Stimulated activated CD8-positive, alpha-beta memory T cell treated with anti-CD3 and anti-CD28 coated beads, Interleukin-2, amount 100 ng/mL, for 1 hour (primary cell): ENCODE measurements at places on chromosomes 5 and 9.

DNA sequence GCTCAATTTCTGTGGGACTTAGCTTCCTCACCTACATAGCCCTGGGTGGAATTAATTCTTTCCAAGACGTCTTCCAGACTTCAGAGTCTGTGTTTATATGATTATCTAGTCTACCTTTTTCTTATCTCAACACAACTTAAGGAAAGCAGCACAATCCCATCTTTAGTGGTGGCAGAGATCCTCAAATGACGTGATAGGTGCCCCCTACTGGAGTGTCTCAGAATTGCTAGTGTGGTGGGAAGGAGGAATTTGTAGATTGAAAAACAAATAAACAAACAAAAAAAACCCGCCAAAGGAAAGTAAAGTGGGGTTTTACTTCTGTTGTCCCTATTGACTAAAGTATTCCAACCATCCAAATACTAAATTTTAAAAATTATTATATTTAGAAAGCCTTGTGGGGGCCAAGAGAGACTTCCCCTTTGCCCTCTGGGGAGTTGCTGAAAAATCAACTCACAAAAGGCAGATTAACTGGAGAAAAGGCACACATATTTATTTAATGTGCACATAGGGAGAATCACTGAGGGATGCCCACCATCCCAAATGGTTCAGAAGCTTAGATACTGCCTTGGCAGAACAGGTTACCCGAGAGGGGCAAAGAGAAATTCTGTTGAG, 283.3 kb downstream of the TMEM167A start:
- DNase-seq, result no peak

DNA sequence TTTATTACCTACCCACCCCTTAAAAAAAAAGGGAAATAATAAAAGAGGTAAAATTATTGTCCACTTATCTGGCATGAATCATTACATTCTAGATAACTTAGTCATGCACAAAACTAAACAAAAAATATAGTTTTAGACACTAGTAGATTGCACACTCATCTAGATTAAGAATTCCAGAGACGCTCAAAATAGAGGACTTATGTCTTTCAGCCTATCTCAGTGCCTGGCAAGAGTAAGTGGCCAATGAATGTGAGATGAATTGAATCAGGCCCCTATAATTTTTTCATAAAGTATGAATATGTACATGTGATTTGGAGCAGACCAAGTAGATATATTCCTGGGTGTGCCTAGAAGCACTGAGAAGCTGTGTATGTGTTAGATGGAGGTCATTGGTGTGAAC, 2.0 kb upstream of the RXFP3 start:
- no peak for DNase-seq

DNA sequence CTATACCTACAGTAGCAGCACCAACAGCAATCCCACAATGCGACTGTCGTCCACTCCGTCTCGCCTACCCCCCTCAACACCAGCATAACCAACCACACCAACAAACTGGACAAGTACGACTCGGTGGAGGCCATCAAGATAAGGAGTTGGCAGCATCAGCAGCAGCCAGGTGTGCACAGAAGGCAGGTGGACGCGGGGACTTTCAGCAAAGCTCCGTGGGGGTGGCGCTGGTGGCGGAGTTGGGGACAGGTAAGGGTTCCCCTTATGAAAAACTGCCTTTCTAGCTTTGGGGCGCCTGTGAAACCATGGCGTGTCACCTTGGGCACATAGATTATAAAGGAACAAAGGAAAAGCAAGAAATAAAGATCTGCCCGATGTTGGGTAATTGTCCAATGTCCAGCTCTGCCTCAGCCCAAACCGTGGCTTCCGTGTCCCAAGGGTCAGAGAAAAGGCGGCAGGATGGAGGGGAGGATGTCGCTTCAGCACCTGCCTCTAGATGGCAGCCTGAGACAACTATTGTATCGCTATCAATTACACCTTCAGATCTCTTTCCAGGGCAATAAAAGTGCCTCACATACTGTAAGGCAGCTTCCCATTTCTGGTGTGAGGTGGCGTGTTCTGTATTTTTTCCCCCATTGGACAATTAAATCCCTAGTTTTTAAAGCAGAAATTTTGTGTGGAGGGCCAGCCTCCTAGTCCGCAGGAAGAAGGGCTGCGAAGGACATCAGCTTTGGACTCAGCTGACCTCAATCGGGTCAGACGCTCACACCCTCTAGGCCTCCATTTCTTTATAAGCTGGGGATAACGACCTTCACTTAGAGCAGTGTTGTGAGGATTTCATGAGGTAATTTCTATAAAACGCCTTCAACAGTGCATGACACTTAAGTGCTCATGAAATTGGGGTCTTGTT, 58.8 kb downstream of the MTRR start:
- DNase-seq, result no peak

GRCh38 chr5:100901821-100902341, 1.2 kb downstream of the ST8SIA4 start:
- peak; percentile 33 for DNase-seq

- no peak for DNase-seq
These were observed 41.5 kb upstream of the LARP1 start for GRCh38 chr5:154713615-154714125.

- DNase-seq, result no peak
These were observed 51.3 kb downstream of the RASEF start for GRCh38 chr9:83011611-83012010.

- no peak for DNase-seq
These were observed 35.6 kb downstream of the MEF2C start for GRCh38 chr5:88847420-88847819.

- DNase-seq, result no peak
These were observed 287.9 kb downstream of the SEC61B start for GRCh38 chr9:99509900-99510535.

DNA sequence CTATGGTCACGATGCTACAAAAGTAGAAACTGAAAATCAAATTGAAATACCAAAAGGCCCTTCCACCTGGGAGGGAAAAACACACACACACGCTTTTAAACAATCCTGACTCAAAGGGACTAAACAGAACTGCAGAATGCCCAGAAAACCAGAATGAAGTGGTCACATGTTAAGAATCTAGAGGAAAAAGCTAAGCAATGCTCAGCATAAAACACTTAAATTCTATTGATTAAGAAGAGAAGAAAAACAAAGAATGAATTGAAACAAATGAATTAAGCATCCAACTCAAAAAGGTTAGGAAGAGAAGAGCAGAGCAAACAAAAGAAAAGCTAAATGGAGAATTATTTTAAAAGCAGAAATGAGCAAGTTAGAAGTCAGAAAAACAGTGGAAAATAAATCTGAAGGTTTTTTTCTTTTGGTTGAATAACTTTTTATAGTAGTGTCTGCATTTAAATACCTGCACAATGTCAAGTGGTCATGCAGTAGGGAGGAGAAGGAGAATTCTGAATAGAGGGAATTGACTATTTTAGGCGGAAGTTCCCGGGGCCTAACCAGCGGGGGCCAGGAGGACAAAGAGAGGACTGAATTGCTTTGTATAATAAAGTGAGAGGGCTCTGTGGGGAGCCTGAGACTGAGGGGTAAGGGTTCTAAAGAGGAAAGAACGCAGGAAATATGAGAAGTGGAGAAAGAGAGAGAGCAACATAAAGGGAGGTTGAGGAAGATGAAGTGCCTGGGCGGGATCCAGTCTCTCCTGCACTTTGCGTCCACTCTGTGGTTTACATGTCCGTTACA, 146.8 kb downstream of the ATPSCKMT start:
- DNase-seq, result no peak

GRCh38 chr5:160087199-160087598, 32.1 kb downstream of the PWWP2A start:
- no peak for DNase-seq

DNA sequence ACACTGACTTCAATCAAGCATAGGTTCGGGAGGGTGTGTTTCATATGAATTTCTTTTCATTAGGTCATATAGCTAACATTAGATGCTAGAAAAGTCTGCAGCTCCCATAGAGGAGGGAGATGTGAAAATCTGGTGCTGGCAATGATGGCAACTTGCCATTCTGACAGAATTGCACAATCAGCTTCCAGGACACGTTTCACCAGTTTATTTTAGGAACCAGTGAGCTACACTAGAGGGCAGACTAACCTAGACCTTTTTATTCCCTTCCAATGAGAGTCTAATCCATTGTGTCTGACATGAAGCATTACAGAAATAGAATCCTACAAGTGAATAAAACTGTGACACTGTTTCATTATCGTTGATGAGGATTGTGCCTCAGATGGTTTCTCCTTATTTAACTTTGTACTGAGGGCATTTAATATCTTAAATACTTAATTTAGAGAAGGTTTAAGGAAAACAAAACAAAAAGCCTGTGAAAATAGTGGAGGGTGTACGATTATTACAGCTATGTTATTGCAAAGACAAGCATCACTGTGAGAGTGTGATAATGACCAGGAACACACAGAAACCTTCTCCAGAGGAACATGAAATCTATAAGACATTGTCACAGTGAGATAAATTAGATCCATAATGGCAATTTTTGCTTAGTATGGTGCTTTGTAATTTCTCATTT, 363.3 kb upstream of the RPS23 start:
- DNase-seq, result no peak

DNA sequence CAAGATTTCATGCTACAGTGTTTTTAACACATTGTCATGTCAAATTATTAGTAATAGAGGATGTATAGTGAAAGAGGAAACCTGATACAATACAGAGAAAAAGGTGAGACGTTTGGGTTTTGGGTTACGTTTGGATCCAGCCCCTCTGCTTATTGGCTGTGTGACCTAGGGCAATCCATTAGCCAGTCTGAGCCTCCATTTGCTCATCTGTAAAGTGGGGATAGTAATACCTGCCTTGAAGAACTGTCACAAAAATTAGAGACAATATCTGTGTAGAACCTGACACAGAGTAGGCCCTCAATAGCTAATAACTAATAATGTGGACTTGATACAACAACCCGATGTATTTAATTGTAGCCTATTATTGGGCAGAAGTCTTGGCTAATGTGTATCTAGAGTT, 4.3 kb upstream of the BOD1 start:
- no peak for DNase-seq

- no peak for DNase-seq
These were observed 12.1 kb downstream of the RHOBTB3 start for GRCh38 chr5:95743232-95743631.

DNA sequence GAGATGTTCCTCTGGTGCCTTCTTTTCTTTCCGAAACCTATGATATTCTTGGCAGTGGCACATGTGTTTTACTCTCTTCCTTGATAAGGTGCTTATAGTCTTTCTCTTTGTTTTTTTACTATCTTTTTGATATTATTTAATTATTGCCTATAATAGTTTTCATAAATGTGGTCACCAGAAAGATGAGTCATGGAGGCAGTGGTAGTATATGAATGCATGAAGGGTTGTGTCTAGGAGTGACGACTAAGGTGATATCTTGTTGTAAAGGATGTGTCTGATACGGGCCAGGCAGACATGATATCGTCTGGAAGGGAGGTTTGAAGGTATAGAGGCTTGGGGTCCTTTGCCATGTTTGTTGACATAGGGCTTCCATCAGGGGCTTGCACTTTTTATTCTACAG, 36.8 kb downstream of the SLC44A1 start:
- DNase-seq, result no peak

DNA sequence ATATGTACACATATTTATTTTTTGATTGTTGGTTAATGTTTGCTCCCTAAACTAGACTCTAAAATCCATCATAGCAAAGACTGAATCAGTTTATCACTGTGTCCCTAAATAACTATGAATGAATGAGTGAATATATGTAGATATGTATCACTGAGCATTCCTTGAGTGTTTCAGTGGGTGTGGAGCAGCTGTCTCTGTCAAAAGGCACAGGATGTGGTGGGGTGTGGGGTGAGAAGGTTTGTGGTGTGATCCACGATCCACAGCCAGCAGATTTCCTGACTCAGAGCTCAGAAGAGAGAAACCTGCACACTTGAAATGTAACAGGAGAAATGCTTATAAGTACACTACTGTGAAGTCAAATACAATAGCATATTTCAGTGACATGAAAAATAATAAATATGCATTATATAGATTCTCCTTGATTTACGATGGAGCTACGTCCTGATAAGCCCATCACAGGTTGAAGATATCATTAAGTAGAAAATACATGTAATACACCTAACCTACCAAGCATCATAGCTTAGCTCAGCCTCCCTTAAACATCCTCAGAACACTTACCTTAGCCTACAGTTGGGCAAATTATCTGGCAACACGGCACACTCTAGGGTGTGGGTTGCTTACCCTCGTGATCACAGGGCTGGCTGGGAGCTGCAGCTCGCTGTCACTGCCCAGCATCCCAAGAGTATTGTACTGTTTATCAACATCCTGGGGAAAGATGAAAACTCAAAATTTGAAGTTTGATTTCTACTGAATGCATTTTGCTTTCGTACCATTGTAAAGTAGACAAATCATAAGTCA, 287.0 kb downstream of the GAS1 start:
- DNase-seq, result no peak

DNA sequence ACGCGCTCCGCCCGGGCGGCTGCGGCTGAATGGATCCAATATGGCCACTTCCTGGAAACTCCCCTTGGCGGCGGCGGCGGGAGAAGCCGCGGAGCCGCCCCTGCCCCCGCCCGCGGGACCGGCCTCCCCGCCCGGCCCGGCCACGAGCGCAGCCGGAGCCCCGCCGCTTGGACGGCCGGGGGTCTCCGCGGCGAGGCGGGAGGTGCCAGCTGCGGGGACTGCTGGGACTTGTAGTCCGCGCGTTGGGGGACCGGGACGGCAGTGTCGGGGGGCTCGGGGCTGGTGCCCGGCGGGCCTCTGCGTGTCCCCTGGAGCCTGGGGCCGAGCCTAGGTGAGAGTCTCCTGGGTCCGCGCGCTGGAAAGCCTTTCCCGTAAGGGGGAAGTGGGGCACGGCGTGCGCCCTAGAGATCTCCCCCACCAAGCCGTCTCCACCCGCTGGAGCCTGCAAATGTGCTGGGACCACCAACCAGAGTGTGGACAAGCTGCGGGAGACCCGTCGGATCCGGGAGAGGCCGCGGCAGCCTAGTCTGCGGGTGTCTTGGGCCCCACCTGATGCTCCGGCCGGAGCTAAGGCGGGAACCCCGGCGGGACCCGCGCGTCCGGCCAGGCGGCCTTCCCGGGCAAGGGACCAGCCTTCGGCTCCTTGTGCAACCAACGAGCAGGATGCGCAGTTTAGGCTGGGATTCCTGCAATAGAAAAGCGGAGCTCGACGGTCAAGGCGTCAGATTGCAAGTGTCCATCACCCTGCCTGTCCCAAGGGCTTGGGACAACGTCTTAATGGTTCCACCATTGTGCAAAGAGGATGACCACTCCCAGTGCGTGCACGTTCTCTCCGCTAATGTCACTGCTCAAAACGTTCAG, at the start of gene SEPTIN8:
Gene SEPTIN8, minus strand, starts transcription at position 31 of the 861 bp plus-strand sequence. CDS start 102 bp downstream, outside the sequence.
- DNase-seq, result no peak

DNA sequence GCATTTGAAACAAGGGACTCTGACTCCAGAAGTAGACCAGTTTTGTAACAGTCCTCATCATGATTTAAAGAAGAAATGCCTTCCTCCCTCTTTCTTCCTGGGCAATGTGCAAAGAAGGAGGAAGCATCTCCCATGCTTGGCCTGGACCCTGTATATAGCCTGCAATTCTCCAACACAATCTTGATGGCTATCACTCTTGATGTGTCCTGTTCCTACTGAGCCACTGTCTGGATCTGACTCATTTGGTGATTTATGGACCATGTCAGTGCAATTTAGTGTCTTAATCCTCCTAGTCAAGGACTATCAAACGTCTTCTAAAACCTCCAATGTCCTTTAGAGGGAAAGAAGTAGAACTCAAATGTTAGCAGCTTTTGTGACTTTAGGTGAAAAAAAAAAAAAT, 697.3 kb downstream of the TLR4 start:
- DNase-seq, result no peak
